ENCODE measurements at places on chromosomes 13 and 19. TPM values are rescaled to one million over a fixed set of nuclear protein-coding genes. Genes with fewer than 3 reads are reported as not detected.
A peak's percentile ranks its signal among the peaks of the same experiment; 100 is the strongest.

Gene KLHL1
- total RNA-seq = not detected

Gene KCNC3
- total RNA-seq = 7.2 TPM

DNA sequence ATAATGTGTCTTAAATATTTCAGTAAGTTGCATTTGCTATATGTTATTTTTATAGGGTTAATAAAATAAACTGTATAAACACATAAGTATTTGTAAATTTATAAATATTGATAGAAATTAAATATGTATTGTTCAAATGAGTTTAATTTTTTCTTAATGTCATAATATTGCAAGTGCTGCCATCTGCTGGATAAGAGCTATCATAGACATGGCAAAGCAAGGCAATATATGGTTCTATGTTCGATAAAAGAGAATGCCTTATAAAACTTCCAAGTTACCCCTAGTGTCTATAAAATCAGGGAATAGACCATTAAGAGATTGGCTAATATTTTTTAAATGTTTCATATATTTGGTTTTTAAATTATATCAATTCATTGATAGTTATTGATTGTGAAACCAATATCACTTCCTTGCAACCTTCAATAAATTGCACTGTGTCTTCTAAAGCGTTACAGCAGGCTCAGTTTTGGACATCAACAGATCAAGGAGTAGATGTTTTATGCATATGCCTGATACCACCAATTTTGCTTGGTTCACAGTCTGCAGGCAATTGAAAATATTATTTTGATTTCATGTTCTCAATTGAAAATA, 29.0 kb upstream of the SLITRK6 start:
- no peak for DNase-seq

DNA sequence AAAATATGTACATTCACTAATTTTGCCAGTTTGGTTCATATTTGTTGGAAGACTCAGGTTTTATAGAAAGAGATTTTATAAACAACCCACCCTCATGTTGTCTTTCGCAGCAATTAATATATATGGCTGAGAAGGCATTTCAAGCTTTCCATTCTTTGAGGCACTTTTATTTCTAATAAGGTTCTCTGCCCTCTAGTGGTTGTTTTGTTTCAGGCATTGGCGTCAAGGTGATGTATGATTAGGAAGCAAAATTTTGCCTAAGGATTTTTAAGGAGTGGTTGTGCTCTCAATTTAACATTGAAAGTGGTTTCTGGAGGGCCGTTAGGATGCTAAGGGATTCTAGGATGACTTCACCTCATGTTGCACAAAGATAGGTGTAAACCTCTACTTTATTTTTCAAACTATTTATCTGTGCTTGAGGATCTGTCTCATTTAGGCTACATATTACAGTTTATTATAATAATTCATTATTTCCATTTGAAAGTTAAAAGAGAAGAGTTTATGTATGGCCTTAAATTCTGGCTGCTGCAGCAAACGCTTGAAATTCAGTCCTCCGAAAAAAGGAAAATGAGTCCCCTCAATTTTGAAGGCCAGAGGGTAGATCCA, 35.9 kb downstream of the OXGR1 start:
- no peak for DNase-seq

- DNase-seq = no peak
Observed at GRCh38 chr13:46905249-46905648, 8.4 kb upstream of the HTR2A start.

DNA sequence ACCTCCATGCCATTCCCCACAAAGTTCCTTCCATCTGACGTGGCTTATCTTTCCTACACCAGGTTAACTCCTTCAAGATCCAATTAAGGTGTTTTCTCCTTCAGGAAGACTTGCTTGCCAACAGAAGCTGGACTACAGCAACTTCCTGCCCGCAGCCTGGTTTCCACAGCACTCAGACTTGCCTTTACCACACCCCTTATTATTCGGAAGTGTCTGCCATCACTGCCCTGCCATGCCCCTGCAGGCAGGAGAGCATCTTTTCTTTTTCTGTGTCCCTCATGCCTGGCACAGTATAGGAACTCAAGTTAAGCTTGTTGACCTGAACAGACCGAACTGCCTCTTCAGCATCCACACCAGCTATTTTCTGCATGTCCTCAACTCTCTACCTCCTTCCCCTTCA, 168.0 kb downstream of the FOXO1 start:
- no peak for DNase-seq

- DNase-seq = no peak
Observed at GRCh38 chr19:34222386-34222785, 32.0 kb upstream of the GARRE1 start.

DNA sequence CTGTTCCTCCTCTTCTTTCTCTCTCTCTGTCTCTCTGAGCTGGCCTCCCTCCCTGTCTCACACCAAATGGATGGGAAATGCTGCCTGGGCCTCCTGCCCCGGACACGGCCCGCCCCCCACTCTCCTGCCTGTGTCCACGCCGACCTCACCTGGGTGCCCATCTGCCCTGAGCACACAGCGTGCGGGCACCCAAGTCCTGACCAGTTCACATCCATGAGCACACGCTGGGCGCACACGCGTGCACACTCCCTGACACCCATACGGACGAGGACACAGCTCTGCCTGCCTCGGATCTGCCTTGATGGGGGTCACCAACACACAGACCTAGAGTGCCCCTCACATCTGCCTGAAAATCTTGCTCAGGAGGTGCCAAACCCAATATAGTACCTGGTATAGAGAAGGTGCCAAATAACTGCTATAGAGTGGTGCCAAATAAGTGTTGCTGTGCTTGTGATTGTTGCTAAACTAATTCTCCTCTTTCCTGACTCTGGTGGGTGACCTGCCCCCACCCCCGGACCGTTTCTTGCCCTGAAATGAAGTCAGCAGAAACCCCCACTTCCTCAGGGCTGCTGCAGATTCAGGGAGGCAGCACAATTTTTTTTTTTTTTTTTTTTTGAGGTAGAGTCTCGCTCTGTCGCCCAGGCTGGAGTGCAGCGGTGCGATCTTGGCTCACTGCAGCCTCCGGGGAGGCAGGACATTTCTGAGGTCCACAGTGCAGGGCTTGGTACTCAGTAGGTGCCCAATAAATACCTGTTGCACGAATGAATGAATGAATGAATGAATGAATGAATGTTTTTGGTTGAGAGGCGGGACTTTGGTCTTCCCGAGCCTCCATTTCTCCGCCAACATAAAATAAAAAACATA, 4.6 kb downstream of the NFIC start:
- DNase-seq = no peak

DNA sequence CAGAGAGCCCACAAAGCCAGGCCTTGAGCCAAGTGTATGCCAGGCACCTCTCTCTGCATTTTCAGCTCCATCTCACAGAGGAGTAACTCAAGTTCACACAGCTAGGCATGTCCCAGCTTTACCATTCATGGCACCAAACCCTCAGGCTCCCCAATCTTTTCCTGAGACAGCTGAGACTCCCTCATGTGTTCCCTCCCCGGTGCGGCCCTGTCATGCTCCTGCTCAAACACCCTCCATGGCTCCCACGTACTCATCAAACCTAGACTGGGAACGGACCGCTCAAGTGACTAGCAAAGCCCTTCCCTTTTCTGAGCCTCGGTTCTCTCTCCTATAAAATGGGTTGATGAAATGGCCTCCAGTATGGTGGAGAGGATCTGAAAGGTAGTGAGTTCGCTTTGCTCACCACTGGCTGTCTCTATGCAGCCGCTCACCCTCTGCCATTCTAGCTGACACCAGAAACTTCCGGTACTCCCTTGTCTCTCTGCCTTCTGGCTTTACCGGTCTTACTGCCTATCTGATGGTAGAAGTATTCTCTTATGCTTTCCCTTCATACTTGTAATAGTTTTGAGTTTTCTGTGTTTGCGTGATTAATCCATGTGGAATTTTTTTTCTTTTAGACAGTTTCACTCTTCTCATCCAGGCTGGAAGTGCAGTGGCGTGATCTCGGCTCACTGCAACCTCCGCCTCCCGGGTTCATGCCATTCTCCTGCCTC, 7.8 kb upstream of the SLC44A2 start:
- no peak for DNase-seq

- no peak for DNase-seq
Observed at GRCh38 chr19:58181902-58182576, 822 bp upstream of the ZNF274 start.

GRCh38 chr19:48768994-48769713, 13.8 kb downstream of the FGF21 start:
- DNase-seq = no peak

DNA sequence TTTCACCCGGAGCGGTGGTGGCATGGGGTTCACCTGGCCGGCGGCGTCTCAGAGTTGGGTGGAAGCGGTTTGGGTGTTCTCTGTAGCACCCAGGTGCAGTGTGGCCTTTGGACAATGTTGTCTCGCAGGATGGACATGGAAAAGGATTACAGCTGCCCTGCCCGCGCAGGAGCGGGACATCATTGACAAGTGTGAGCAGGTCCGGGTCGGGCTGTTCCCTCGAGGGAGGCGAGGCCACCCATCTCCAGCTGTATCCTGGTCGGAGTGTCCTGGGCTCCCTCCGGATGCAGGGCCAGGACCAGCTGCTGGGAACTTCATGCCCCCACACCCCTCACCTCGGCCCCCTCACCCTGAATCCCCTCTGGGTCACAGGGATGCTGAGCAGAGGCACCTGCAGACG, 7.8 kb upstream of the ZNF14 start:
- no peak for DNase-seq

- no peak for DNase-seq
Observed at GRCh38 chr19:53422551-53422950, 9.2 kb upstream of the ZNF761 start.

- DNase-seq = no peak
Observed at GRCh38 chr13:87999788-88000187, 328.6 kb downstream of the SLITRK5 start.

GRCh38 chr19:4369888-4370260, 26.5 kb downstream of the MPND start:
- DNase-seq = peak; percentile 74

- no peak for DNase-seq
Observed at GRCh38 chr13:100511466-100511865, 77.1 kb downstream of the GGACT start.

Measured in H1 (cell line).